SK-N-DZ (cell line): ENCODE measurements at places on chromosomes 1 and 21.

DNA sequence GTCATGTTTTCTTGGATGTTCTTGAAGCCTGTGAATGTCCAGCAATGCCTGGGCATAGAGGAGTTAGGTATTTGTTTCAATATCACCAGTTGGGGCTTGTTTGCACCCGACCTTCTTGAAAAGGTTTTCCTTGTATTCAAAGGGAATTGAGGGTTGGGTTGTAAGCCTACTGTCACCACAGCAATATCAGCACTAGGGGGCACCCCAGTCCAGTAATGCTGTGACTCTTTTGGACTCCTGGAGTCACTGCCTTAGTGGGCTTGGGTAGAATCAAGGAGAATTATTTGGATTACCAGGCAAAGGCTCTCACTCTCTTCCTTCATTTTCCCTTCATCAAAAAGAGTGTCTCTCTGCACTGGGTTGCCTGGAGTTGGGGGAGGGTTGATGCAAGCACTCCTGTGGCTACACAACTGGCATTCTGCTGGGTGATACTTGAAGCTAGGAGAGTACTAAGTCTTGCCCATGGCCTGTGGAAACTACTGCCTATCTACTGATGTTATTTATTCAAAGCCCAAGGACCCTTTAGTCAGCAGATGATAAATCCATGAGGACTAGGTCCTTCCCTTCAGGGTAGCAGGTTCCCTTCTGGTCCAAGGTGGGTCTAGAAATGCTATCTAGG, 34.5 kb downstream of the OR10R2 start:
- no peak for DNase-seq

DNA sequence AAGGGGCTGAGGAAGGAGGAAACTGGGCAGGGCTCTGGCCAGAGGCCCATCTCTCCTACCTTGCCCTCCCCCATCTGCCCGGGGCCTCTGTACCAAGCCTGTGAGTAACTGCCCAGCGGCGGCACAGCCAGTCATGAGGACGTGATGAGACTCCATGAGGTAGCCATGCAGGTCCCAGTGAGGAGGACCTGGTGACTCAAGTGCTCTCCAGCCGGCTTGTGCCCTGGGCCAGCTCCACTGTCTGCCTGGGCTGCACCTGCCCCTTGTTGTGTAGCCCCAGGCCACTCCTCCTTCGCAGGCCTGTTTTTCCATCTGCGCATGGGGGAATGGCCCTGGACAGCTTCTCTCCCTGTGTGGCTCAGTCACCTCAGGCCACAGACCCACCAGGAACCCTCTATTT, 42.0 kb upstream of the PADI1 start:
- DNase-seq, result no peak

- peak; percentile 17 for DNase-seq
Observed at GRCh38 chr1:154716011-154716410, 108.0 kb upstream of the ADAR start.

DNA sequence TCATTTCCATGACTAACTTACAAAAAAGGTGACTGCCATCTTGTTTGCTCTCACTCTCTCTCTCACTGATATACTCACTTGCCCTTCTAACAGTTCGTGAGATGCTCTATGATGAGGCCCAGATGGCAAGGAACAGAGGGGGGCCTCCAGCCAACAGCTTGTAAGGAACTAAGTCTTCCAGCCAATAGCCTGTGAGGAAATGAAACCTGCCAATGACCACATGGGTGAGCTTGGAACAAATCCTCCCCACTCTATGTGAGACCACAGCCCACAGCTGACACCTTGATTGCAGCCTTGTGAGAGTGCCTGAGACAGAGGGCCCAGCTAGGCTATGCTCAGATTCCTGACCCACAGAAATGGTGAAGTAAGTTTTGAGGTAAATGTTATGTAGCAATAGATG, 153.7 kb downstream of the HHIPL2 start:
- no peak for DNase-seq

- DNase-seq, result no peak
Observed at GRCh38 chr1:70486676-70487458, 75.8 kb downstream of the CTH start.

- DNase-seq, result no peak
Observed at GRCh38 chr1:211566431-211567025, 12.4 kb downstream of the SLC30A1 start.

DNA sequence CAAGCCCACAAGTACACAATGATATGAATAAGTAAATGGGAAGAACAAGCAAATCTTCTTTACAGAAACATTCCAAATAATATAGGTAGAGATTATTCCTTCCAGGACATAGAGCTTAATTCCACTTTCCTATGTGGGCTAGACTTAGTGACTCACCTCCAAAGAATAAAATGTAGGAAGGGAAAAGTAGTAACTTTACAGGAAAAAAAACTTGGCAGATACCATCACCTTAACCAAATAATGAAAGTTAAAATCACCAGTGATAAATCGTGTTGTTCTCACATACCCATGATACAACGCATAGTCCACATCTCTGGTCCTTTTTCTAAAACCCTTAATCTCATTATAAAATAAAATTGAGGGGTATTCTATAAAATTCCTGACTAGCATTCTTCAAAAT, 260.8 kb downstream of the SPATA17 start:
- no peak for DNase-seq

GRCh38 chr1:9111957-9112356, 16.9 kb downstream of the GPR157 start:
- DNase-seq, result no peak
